ENCODE measurements at places on chromosomes 1 and 21. TPM values are rescaled to one million over a fixed set of nuclear protein-coding genes. Genes with fewer than 3 reads are reported as not detected.

DNA sequence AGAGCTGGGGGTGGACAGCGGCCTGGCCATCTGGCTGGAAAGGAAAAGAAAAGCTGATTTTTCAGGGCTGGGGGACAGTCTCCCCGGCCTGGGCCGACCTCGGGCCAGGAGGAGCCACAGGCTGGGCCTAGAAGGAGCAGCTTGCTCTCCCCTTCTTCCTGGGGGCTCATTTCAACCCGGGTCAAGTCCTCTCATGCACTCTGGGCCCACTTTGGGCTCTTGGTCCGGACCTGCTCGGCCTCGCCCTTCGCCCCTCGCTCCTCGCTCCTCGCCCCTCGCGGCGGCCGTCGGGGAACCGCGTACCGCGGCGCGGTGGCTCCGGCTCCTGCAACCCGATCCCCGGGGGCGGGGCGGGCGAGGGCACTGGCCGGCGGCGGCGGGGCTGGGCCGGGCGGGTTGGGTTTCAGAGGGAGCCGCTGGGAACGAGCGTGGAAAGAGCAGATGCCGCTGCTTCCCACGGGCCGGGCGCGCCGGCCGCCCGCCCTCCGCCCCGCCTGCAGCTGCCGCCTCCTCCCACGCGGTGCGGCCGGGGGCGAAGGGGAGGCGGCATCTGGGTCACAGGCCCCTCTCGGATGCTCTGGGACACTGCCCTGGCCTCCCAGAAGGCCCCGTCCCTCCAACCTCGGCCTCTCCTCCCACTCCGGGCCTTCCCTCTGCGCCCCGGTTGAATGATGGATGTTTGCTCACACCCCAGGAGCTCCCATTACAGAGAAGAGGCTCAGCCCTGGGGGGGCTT lies 6.6 kb downstream of the HEYL start:
- no peak for DNase-seq

GRCh38 chr1:9809100-9809510 lies 14.7 kb downstream of the CLSTN1 start:
- no peak for DNase-seq

DNA sequence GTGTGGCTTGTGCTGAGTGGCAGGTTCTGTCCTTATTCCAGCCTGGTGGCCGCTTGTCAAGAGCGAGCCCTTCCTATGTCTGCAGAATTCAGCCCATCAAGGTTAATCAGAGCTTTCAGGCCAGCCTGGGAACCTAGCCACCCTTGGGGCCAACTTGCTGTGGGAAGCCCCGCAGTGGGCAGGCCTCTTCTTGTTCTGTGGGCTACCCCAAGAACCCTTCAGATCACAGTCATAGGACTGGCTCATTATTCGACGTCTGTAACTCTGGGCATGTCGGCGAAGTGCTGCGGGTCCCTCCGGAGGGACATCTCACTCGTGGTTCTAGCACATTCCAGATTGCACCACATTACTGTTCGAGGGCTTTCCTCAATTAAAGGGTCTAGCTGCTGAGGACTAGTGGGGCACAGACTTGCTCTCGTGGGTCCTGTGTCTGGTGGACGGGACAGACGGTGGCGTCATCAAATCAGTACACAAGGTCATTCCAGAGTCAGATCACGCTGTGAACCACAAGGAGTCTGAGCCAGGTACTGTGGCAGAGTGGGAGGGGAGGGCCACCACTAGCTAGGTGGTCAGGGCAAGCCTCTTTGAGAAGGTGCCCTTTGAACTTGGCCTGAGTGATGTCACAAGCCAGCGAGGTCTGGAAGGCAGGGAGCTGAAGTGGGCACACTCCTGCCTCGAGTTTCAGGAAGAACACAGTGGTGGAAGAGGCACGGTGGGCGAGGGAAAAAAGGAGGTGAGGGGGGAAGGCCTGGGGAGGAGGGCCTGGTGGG lies 20.3 kb upstream of the TNFRSF1B start:
- no peak for DNase-seq

DNA sequence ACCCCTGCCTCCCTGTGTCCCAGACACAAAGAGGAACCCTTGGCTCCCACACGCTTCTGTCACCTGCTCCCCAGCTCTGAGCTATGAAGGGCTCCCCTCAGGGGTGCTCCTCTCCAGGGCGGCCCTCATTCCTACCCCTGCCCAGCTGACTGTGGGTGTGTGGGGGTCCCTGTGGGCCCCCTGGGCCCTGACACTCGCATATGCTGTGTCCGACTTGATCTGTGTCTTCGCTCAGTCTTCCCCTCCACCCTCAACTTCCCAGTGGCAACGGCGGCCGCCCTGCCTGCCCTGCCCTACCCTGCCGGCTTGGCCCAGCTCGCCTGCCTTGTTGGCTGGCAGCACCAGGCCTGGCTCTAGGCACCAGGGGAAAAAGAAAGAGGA lies 1.2 kb downstream of the KCNQ4 start:
- no peak for DNase-seq

Gene FCRL5
- total RNA-seq = not detected

Gene YARS1
- total RNA-seq = 140 TPM

Data from dorsolateral prefrontal cortex (tissue), 122 donors.